ENCODE measurements at places on chromosomes 6 and 20. TPM values are rescaled to one million over a fixed set of nuclear protein-coding genes. Genes with fewer than 3 reads are reported as not detected.

SRSF12 gene
- 0.18 TPM for total RNA-seq

TPMT gene
- total RNA-seq: 10.9 TPM

PPP1R3G gene
- total RNA-seq: 0.09 TPM

COL21A1 gene
- total RNA-seq: 1.4 TPM

HSPA12B gene
- 6.6 TPM for total RNA-seq

FOXA2 gene
- total RNA-seq: not detected

SGK2 gene
- 0.35 TPM for total RNA-seq

C20orf144 gene
- total RNA-seq: not detected

SLC17A3 gene
- not detected for total RNA-seq

LAMA2 gene
- total RNA-seq: 0.99 TPM

APOM gene
- 0.97 TPM for total RNA-seq

CMTR1 gene
- 38.0 TPM for total RNA-seq

GLP1R gene
- total RNA-seq: not detected

MTHFD1L gene
- 121 TPM for total RNA-seq

BMP5 gene
- total RNA-seq: not detected

LST1 gene
- total RNA-seq: 2.0 TPM

ULBP2 gene
- 7.0 TPM for total RNA-seq

ZFAND3 gene
- 54.2 TPM for total RNA-seq

ID4 gene
- total RNA-seq: not detected

DEF6 gene
- total RNA-seq: 0.77 TPM
